Lung (tissue), 17 donors: ENCODE measurements at places on chromosomes 3 and 15. TPM values are rescaled to one million over a fixed set of nuclear protein-coding genes. Genes with fewer than 3 reads are reported as not detected.

Gene SKOR1
- polyA plus RNA-seq, result 0.18 TPM

Gene TMEM212
- 1.5 TPM for polyA plus RNA-seq

Gene RTP3
- polyA plus RNA-seq, result not detected

- H3K27me3 ChIP-seq, result no peaks in the 10 kb centered on the region
- H3K27ac ChIP-seq, result no peak overlapping the region
- H3K4me1 ChIP-seq, result peaks cover 12% of the 10 kb centered on the region
- no peak overlapping the region for H3K4me3 ChIP-seq
- H3K36me3 ChIP-seq, result no peaks in the 10 kb centered on the region
These were observed 3.4 kb upstream of the RFTN1 start for GRCh38 chr3:16516695-16517481.

GRCh38 chr15:77457905-77458265, 37.2 kb downstream of the HMG20A start:
- peaks cover 35% of the 10 kb centered on the region for H3K4me1 ChIP-seq
- H3K4me3 ChIP-seq, result no peak overlapping the region
- H3K36me3 ChIP-seq, result peaks cover 2% of the 10 kb centered on the region
- H3K27me3 ChIP-seq, result no peaks in the 10 kb centered on the region
- no peak overlapping the region for H3K27ac ChIP-seq
- DNase-seq, result no peak

GRCh38 chr3:9761919-9762318, 7.8 kb downstream of the CAMK1 start:
- no peak overlapping the region for H3K27ac ChIP-seq
- H3K36me3 ChIP-seq, result peaks cover 6% of the 10 kb centered on the region
- H3K4me3 ChIP-seq, result no peak overlapping the region
- no peak for DNase-seq

GRCh38 chr15:63576441-63576840, 20.7 kb upstream of the FBXL22 start:
- H3K27ac ChIP-seq, result no peak overlapping the region
- H3K36me3 ChIP-seq, result peaks cover 9% of the 10 kb centered on the region
- H3K4me1 ChIP-seq, result no peaks in the 10 kb centered on the region

DNA sequence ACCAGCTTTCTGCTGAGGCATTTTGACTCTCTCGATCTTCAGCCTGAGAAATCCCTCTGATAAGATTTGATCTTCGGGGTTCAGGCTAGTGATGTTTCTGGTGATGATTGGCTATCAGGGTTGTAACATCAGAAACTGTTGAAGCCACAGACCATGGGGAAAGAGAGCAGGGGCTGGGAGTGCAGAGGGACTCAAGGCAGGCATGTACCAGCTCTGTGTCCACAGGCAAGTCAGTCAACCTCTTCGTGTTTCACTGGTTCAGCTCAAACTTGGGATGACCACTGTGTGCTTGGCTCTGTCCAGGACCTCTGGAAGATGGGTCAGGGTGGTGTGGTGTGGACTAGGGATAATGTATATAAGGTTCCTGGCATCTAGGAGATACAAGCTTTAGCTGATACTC, 116.5 kb downstream of the EEFSEC start:
- H3K4me1 ChIP-seq, result peaks cover 5% of the 10 kb centered on the region
- H3K27me3 ChIP-seq, result no peaks in the 10 kb centered on the region
- DNase-seq, result no peak
- H3K36me3 ChIP-seq, result peaks cover 10% of the 10 kb centered on the region
- H3K4me3 ChIP-seq, result no peak overlapping the region

GRCh38 chr15:90154861-90155626, 46.1 kb upstream of the SEMA4B start:
- no peaks in the 10 kb centered on the region for H3K36me3 ChIP-seq
- no peaks in the 10 kb centered on the region for H3K27me3 ChIP-seq
- H3K4me1 ChIP-seq, result peaks cover 10% of the 10 kb centered on the region
- no peak overlapping the region for H3K27ac ChIP-seq
- H3K4me3 ChIP-seq, result no peak overlapping the region
- DNase-seq, result peak; percentile 76
